ENCODE measurements at places on chromosomes 2 and 18. TPM values are rescaled to one million over a fixed set of nuclear protein-coding genes. Genes with fewer than 3 reads are reported as not detected.

DNA sequence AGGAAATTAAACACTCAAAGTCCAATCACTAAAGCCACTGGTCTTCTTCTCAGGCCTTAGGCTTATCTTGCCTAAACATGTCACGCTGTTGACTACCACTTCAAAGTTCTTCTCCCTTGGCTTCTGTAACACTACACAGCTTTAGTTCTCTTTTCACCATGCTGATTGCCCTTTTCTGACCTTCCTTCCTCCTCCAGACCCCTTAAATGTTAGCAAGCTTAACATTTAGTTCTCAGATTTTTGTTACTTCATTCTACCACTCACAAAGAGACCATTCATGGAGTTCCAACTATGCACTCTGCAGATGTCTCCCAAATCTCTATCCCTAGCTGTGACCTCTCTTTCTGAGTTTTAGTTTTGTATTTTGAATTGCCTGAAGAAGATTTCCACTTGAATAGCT lies 64.4 kb downstream of the TTC21B start:
- H3K4me3 ChIP-seq = no peak overlapping the region
- H3K27me3 ChIP-seq = no peaks in the 10 kb centered on the region
- peaks cover 3% of the 10 kb centered on the region for H3K36me3 ChIP-seq

- peaks cover 18% of the 10 kb centered on the region for H3K4me1 ChIP-seq
- no peak overlapping the region for H3K27ac ChIP-seq
- H3K27me3 ChIP-seq = no peaks in the 10 kb centered on the region
- no peak for DNase-seq
- H3K36me3 ChIP-seq = peaks cover 10% of the 10 kb centered on the region
These were observed 37.8 kb upstream of the SLC1A4 start for GRCh38 chr2:64951306-64951953.

DNA sequence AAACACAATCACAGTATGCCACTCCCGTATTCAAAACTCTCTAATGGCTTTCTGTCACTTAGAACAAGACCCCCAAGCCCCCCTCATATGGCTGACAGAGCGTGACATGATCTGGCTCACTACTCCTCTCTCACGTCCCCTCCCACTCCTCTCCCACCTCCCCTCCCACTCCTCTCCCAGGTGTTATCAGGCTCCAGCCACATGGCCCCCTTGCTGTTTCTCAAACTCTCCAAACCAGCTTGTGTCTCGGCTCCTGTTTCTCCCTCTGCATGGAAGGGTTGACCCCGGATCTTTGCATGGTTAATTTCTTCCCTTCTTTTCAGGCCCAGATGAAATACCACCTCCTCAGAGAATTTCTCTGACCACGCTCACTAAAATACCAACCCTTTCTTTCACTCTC lies 180.8 kb downstream of the SLC8A1 start:
- no peaks in the 10 kb centered on the region for H3K27me3 ChIP-seq
- H3K27ac ChIP-seq = 0 out of 2 replicates have a peak overlapping the region, but pooled peaks have one; percentile 0
- DNase-seq = no peak
- H3K4me1 ChIP-seq = peaks cover 17% of the 10 kb centered on the region
- H3K36me3 ChIP-seq = no peaks in the 10 kb centered on the region

GRCh38 chr2:119490653-119491195 lies 33.6 kb downstream of the SCTR start:
- H3K27ac ChIP-seq = no peak overlapping the region
- no peak overlapping the region for H3K4me3 ChIP-seq
- no peaks in the 10 kb centered on the region for H3K36me3 ChIP-seq

GRCh38 chr18:63187223-63187574 lies 132.4 kb downstream of the BCL2 start:
- peaks cover 6% of the 10 kb centered on the region for H3K4me1 ChIP-seq
- no peak overlapping the region for H3K27ac ChIP-seq
- no peak overlapping the region for H3K4me3 ChIP-seq
- DNase-seq = no peak
- no peaks in the 10 kb centered on the region for H3K27me3 ChIP-seq

DNA sequence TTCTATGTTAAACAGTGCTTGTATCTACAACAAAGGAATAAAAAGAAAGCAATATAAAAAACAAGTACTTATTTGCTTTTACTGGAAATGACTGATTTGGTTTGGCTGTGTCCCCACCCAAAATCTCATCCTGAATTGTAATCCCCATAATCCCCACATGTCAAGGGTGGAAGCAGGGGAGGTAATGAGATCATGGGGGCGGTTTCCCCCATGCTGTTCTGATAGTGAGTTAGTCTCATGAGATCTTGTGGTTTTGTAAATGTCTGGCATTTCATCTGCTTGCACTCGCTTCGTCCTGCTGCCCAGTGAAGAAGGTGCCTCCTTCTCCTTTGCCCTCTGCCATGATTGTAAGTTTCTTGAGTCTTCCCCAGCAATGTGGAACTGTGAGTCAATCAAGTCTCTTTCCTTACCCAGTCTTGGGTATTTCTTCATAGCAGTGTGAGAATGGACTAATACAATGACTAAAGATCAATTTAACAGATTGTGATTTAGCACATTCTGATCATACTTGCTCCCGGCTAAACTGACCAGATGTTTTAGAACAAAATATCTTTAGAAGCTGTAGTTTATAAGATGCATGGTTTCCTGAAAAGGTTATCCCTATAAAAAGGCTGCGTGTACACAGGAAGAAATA lies 19.9 kb downstream of the PTH2R start:
- DNase-seq = no peak
- no peaks in the 10 kb centered on the region for H3K27me3 ChIP-seq

DNA sequence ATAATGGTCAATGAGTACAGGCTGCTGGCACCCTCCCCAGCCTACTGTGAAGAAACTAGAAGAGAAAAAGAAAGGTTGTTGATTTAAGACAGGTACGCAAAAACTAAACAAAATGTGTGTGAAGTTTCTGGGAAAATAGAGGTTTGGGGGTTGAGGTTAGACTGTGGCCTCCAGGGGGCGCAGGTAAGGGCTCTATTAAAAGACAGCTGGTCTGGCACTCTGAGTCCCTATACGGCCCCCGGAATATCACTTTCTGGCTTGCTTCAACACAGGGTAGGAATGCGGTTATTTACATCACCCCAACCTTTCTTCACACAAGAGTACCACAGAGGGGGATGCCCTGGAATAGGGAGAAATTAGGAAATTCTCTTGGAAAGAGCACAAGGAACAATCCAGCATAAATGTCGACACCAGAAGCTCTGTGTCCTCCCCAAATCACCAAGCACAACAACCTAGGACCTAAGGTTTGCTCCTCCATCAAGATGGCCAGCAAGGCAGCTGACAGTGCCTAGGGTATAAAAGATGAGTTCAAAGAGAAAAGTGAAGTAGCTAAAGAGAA lies 480.8 kb upstream of the KLHL29 start:
- H3K36me3 ChIP-seq = no peaks in the 10 kb centered on the region
- no peak overlapping the region for H3K4me3 ChIP-seq
- no peaks in the 10 kb centered on the region for H3K27me3 ChIP-seq
- DNase-seq = peak; percentile 78
- peaks cover 4% of the 10 kb centered on the region for H3K4me1 ChIP-seq

GRCh38 chr2:236531195-236531594 lies 38.4 kb upstream of the ACKR3 start:
- H3K4me1 ChIP-seq = no peaks in the 10 kb centered on the region
- no peak overlapping the region for H3K4me3 ChIP-seq
- no peaks in the 10 kb centered on the region for H3K36me3 ChIP-seq

- DNase-seq = no peak
- no peak overlapping the region for H3K27ac ChIP-seq
- H3K4me1 ChIP-seq = no peaks in the 10 kb centered on the region
- H3K36me3 ChIP-seq = peaks cover 18% of the 10 kb centered on the region
These were observed 9.0 kb downstream of the STRADB start for GRCh38 chr2:201460532-201460931.

The LDLRAD4 gene
- 6.2 TPM for total RNA-seq

The IL1A gene
- 0.42 TPM for total RNA-seq

The MOGAT1 gene
- total RNA-seq = 0.62 TPM

The IL36A gene
- not detected for total RNA-seq

The KCNF1 gene
- 1.2 TPM for total RNA-seq

The FAP gene
- total RNA-seq = not detected

The EGR4 gene
- total RNA-seq = 0.09 TPM
